Activated CD4-positive, alpha-beta T cell treated with anti-CD3 and anti-CD28 coated beads, Interleukin-2, amount 50 U/mL, for 4 hours (primary cell): ENCODE measurements at places on chromosomes 12 and 14.

- no peak for DNase-seq
These were observed 30.7 kb upstream of the GARIN2 start for GRCh38 chr14:67158566-67158965.

GRCh38 chr12:45357539-45358417, 141.9 kb downstream of the ANO6 start:
- DNase-seq: no peak

DNA sequence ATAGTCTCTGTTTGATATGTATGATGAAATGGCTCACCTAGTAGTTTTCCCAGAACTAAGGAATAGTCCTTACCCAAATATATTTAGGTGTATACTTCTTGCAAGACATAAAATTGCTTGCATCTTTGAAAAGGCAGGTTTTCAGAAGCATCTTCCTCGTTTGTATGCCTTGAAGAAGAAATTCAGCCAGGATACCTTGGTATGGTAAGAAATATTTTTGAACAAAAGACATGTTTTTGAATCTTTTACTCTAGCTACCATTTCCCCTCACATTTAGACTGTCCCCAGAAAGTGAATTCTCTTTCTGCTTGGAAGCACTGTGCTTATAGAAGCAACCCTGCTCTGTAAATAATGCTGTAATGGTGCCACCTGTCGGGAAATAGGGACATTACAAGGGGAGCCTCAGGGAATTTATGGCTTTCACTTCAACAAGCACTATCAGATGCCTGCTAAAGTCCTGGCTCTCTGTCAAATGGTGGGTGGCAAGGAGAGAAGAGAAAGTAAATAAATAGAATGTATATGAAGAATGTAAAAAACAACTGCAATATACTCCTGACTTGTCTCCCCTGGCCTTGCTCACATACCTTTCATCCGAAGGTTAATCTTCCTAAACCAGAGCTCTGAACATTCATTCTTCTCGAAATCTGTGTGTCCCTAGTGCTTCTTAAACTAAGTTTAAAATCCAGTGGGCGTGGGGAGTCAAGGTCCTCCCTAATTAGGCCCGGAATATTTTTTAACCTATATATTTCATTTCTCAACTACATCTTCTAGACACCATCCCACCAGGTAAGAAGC, 6.1 kb downstream of the CCDC184 start:
- DNase-seq: peak; percentile 72

GRCh38 chr12:13835652-13836051, 145.8 kb downstream of the GRIN2B start:
- no peak for DNase-seq

GRCh38 chr14:44412858-44413569, 94.1 kb downstream of the FSCB start:
- DNase-seq: no peak

- no peak for DNase-seq
These were observed 76.6 kb downstream of the RIN3 start for GRCh38 chr14:92590176-92590575.

GRCh38 chr12:114729731-114730130, 45.8 kb upstream of the TBX3 start:
- no peak for DNase-seq

DNA sequence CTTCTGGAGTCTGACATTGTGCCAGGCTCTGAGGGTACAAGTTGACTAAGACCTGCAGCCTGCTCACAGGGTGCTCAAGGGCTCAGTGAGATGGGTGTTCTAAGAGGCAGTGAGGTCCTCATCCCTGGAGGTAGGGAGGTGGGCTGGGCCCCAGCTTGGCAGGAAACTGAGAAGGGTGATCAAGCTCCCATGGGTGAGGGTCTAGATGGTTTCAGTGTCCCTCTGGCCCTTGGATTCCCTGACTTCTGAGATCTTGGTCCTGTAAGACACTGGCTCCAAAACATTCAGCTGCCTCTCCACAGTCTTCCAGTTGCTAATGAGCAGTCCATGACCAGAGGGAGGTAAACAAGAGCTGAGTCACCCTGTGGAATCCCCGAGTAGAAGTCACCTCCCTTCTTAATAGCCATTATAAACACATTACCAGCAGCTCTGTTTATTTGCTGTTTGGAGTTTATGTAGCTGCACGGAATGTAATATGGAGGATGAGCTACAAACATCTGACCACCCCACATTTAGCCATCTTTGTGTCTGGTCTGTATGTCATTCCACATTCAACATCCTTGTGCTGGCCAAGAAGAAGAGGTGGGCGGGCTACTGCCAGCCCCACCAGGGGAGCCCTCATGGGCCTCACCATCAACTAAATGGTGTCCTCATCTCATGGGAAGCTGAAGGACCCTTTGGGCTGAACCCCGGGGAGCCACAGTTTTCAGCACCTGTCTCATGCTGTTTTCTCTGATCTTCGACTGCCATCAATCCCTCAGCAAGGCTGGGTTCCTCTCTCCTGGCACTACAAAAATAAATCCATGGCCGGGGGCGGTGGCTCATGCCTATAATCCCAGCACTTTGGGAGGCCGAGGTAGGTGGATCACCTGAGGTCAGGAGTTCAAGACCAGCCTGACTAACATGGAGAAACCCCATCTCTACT, 37.2 kb upstream of the BDKRB2 start:
- no peak for DNase-seq

DNA sequence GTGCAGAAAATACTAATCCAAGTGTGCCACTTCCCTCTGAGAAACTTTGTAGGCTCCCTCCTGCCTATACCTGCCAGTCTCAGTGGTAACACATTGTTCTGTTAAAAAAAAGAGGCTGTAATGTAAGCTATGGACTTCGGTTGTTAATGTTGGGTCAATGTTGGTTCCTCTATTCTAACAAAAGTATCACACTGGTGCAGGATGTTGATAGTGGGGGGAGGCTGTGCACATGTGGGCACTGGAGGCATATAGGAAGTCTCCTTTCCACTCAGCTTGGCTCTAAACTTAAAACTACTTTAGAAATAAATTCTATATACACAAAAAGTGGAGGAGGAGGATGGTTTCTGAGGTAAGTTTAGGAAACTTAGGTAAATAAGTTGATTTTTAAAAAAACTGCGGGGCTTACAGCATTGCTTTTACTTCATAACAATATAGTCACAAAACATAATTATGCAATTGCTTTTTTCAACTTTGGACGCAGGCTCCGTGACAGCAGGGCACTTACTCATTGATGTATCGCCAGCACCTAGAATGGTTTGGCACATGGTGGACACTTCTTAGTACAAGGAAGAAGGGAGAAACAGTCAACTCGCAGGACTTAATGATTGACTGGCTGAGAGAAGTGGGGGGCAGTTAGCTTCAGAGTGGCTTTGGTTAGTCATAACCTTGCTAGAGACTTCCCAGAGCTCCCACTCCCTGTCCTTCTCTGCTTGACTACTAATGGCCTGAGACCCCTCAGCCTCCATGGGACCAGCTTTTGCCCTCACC, 7.9 kb upstream of the NYNRIN start:
- DNase-seq: no peak

GRCh38 chr12:130971925-130972585, 18.3 kb downstream of the ADGRD1 start:
- DNase-seq: no peak

GRCh38 chr12:51318846-51319599, 5.0 kb downstream of the BIN2 start:
- no peak for DNase-seq

- no peak for DNase-seq
These were observed 95.7 kb downstream of the RFLNA start for GRCh38 chr12:124390442-124391097.

DNA sequence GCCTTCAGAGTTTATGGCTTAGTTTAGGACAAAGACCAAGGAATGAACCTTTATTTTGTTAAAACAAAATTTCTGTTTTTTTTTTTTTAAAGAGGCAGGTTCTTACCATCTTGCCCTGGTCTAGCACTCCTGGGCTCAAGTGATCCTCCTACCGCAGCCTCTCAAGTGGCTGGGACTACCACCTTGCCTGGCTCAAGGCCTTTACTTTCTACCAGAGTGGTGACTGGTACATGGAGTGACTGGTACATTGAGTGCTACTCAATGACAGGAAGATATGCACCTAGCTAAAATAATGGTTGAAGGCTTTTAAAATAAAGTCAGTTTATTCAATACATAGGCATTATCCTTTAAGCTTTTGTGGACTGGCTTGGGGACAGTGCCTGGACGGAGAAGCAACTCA, 32.6 kb downstream of the PRICKLE1 start:
- DNase-seq: no peak

GRCh38 chr12:17778242-17778641, 311.8 kb downstream of the RERGL start:
- no peak for DNase-seq

DNA sequence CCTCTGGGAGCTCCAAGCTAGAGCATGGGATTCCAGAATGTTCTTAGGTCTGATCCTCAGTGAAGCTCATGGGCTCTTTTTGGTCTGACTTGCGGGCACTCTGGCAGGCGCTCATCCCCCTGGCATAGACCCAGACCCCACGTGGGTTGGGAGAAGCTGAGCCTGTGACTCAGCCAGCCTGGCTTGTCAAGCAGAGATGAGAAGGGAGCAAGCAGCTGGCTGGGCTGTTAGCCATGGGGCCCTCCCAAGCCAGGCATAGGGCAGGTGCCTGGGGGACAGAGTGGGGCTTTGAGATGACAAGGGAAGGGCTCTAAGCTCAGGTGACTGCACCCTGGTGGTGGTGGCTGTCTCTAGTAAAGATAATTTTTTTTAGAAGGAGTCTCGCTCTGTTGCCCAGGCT, 80.3 kb upstream of the NOS1 start:
- no peak for DNase-seq

- no peak for DNase-seq
These were observed 13.7 kb upstream of the CLEC4D start for GRCh38 chr12:8499616-8500015.

GRCh38 chr14:66008631-66009030, 477.5 kb upstream of the CCDC196 start:
- no peak for DNase-seq

DNA sequence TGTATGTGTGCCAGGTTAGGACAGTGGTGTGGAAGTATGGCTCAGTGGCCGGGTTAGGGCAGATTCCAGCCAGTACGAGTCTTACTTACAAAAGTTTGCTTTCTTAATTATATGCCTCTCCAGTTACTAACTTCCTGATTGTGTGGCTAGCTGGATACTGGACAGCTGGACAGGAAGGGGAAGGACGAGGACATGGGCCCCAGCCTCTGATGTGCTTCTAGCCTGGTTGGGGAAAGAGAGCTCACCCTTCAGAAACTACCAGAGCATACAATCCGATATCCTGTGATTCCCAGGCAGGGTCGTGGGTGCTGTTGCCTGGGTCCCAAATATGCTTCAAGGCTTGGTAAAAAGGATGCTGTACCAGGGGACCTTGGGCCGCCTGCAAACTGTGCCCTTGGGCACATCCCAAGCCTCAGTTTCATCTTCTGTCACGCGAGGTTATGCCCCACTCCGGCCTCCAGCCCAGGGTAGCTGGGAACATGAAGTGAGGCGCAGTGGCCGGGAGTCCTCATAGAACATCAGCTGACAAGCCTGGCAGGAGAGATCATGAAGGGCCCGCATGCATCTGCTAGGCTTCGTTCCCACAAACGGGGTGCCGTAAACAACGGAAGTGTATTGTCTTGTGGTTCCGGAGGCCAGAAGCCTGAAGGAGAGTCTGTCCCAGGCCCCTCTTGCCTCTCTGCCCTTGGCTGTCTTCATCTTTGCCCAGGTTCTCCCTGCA, 23.2 kb upstream of the RIN3 start:
- no peak for DNase-seq

GRCh38 chr14:71011479-71011878, 104.2 kb downstream of the PCNX1 start:
- DNase-seq: no peak

DNA sequence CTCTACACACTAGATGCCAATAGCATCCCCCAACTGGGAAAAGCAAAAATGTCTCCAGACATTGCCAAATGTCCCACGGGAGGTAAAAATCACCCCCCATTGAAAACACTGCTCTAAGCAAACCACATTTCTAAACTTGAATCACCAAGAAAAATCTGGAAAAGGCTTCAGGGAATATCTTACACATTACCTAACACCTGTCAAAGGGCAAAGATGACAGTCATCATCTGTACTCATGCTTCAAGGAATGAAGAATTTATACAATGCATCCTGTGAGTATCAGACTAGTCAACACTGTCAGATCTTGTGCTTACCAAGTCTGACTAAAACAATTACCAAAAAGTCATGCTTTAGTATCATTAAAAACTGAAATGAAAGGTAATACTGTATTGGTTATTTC, 161.6 kb upstream of the SOX5 start:
- DNase-seq: no peak

DNA sequence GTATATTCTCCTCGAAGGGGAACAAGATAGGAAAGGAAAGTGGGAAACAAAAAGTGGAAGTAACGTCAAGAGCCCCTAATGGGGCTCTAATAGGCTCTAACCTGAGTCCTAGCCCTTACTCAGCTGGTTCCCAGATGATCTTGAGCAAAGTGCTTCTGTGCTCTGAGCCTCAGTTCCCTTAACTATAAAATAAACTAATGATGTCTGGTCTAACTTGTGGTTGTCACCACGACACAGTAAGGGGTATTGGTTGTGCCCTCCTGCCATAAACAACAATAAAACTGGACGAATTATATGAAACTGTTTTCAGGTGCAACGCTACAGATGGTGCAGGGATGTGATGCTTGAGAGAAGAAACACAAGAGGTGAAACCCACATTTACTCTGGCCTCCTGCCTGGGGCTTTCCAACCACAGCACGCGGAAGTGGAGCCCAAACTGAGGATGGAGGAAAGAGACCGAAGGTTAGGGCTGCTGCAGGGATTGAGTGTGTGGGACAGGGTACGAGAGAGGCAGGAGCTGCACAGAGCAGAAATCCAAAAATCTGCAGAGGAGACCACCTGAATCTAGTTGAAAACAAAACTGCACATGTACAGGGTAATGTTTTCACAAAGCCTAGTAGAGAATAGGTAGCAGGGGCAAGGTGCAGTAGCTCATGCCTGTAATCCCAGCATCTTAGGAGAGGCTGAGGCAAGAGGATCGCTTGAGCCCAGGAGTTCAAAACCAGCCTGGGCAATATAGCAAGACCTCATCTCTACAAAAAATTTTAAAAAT, 45.6 kb upstream of the BCL2L14 start:
- DNase-seq: peak; percentile 20

GRCh38 chr12:57632073-57632957, 686 bp downstream of the B4GALNT1 start:
- no peak for DNase-seq

- DNase-seq: no peak
These were observed 133.8 kb upstream of the NUDT4 start for GRCh38 chr12:93243689-93244513.

- no peak for DNase-seq
These were observed 153.6 kb downstream of the PTCSC3 start for GRCh38 chr14:36022765-36023410.

DNA sequence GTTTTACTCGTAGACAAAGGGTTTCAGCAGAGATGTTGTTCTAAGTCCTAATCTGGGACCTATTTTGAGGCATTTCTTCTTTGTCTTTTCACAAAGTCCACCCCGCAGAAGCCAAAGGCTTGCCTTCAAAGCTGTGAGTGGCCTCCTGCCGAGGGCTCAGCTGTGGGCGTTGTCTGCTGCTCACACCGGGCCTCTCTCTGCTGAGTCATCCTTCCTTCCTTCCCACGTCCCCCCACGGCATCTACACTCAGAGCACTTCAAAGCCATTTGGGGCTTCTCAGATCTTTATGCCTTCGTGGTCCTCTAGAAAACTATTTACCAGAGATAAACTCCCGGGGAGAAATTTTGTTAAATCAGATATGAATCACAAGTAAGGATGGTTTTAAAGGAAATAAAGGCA, 115.9 kb upstream of the TMPO start:
- DNase-seq: peak; percentile 68
